ENCODE measurements at places on chromosomes 1 and 21. TPM values are rescaled to one million over a fixed set of nuclear protein-coding genes. Genes with fewer than 3 reads are reported as not detected.

CHI3L2 gene
- total RNA-seq, result 0.57 TPM

ANXA9 gene
- total RNA-seq, result 7.8 TPM

OR14A2 gene
- not detected for total RNA-seq

TEX38 gene
- not detected for total RNA-seq

BSDC1 gene
- 43.8 TPM for total RNA-seq

NR5A2 gene
- 0.56 TPM for total RNA-seq

YOD1 gene
- total RNA-seq, result 20.9 TPM
